ENCODE measurements at places on chromosomes 7 and 10.

DNA sequence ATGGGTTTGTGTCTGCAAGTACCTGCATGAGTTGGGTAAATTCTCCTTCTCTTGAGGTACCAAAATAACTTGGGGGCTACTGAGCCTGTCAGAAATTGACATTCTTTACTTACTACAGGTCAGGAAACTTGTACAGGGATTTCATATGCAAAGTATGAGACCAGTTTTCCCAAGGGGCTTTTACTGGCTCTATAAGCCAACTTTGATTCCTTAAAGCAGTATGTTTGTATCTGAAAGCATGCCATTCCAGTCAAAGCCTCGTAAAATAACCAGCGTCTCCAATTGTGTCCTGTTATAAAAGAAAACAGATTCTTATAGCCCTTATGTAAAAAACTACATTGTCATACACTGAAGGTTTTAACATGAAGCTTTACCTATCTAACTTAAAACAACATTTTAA is 90.2 kb downstream of the ZNF467 start:
- DNase-seq = no peak

GRCh38 chr10:23171232-23171876 is 20.8 kb upstream of the PTF1A start:
- DNase-seq = no peak

GRCh38 chr10:116132780-116133399 is 140.1 kb downstream of the GFRA1 start:
- no peak for DNase-seq

- DNase-seq = no peak
These were observed 10.9 kb downstream of the PAPSS2 start for GRCh38 chr10:87670586-87670985.

- DNase-seq = no peak
These were observed 35.8 kb downstream of the AIFM2 start for GRCh38 chr10:70096705-70097420.

GRCh38 chr10:124267231-124267885 is 151.4 kb downstream of the OAT start:
- DNase-seq = no peak
